ENCODE measurements at places on chromosomes 1 and 21.

- no peak for DNase-seq
These were observed 20.7 kb upstream of the KCNA2 start for GRCh38 chr1:110626889-110627288.

DNA sequence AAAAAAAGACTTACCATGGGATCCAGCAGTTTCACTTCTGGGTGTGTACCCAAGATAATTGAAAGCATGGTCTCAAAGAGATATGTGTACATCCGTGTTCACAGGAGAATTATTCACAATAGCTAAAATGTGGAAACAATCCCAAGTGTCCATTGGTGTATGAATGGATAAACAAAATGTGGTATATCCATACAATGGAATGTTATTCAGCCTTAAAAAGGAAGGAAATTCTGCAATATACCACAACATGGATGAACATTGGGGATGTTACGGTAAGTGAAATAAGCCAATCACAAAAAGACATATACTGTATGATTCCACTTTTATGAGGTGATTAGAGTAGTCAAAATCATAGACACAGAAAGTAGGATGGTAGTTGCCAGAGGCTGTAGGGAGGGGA is 7.0 kb upstream of the TUT4 start:
- no peak for DNase-seq

- no peak for DNase-seq
These were observed 14.3 kb downstream of the RNF207 start for GRCh38 chr1:6220236-6220635.

GRCh38 chr1:222754366-222755139 is 17.6 kb downstream of the FAM177B start:
- DNase-seq, result no peak

DNA sequence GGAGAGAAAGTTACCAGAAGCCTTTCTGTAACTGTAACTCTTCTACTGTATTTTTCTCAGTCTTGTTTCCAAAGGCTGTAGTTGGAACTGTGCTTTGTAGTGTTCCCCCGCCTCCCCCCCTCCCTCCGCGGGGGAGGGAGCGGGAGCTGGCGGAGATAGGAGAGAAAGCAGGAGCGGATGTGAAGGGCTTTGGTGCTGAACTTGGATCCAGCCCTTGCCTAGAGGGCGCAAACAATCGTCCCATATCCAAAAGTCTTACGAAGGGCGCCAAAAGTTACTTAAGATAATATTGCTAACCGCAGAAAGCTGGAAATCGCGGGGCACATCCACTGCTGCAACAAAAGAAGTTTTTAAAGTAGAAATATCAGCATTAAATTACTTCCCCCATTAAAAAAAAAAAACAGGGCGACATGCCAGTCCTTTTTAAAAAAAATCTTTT is 2.4 kb upstream of the NFIA start:
- DNase-seq, result no peak

GRCh38 chr1:34976384-34977209 is 8.6 kb downstream of the TMEM35B start:
- no peak for DNase-seq

DNA sequence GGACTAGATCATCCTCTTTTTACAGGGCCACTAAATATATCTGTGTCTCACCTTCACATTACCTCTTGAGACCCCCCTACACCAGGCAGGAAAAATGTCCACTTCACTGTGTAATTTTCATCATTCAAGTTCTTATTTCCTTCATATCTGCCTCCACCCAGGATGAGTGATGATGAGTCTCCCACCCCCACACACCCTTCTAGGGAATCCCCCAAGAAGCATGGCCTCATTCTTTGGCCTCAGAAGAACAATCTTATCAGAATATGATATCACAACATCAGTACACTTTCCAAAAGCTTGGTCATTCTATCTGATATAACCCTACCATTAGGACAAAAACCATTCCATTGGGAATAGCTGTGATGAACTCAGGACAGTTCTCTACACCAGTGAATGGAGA is 170.3 kb upstream of the DUSP10 start:
- no peak for DNase-seq

DNA sequence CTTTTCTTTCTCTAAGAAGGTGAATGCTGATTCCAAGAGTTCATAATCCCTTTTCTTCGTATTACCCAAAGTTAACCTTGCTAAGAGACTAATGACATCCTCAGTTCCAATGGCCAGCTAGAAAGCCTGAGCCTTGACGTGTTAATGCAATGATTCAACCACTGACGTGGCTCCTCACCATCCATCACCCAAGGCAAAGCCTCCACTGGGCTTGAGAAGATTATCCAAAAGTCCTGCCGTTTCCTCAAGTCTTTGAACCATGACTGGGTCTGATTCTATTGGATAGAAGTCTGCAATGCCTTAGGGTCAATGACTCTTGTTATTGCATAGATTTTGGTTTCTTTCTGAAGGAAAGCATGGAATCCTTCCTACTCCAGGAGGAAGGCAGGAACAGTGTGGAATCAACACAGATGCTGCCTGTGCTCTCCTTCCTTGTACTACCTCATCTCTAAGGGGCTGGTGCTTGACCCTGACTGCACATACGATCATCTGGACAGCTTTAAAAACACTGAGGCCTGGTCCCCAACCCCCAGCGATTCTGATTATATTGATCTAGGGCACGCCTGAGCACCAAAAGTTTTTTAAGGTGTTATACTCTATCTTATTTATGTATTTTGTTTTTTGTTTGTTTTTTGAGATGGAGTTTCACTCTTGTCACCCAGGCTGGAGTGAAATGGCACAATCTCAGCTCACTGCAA is 69.3 kb upstream of the ANGPTL1 start:
- no peak for DNase-seq
